ENCODE measurements at places on chromosomes 5 and 9.
A peak's percentile ranks its signal among the peaks of the same experiment; 100 is the strongest.

DNA sequence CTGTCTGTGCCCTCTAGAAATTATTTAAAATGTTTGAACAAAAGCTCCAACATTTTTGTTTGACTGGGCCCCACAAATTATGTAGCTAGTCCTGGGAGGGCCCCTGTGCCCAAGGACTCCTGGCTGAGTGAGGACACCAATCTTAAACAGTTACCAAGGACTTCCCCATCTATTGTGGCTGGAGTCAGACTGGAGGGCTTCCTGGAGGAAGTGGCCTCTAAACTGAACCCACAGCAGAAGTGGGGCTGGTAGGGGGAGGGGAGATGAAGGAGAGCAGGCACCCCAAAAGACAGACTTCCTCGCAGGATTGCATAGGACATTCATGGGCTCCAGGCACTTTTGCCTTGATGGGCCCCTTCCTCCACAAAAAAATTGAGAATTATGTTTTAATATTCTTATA, 8.1 kb downstream of the ADAMTS13 start:
- no peak for DNase-seq

GRCh38 chr5:33601881-33602280, 161.1 kb downstream of the TARS1 start:
- DNase-seq, result no peak

GRCh38 chr5:148397968-148398595, 14.3 kb downstream of the FBXO38 start:
- no peak for DNase-seq

DNA sequence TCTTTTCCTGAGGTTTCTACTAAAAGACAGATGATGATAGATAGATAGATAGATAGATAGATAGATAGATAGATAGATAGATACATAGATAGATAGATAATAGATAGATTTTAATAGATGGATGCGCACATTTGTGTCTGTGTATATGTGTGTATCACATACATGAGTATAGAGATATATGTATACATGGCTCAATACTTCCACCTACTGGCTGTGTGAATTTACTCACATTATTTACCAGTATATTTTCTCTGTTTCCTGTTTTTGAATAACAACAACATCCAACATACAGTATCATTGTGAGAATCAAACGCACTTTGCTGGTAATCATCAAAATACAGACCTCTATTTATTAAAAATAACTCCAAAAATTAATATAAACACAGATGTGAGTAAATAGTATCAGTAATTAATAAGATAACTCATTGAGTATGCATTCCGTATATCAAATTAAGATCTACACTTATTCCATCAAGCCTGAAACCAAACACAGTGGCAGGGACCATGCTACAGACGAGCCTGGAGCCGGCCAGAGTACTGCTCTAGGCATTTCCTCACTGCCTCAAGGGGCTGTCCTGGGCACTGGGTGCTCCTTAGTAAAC, 338.0 kb downstream of the SEMA5A start:
- DNase-seq, result no peak

DNA sequence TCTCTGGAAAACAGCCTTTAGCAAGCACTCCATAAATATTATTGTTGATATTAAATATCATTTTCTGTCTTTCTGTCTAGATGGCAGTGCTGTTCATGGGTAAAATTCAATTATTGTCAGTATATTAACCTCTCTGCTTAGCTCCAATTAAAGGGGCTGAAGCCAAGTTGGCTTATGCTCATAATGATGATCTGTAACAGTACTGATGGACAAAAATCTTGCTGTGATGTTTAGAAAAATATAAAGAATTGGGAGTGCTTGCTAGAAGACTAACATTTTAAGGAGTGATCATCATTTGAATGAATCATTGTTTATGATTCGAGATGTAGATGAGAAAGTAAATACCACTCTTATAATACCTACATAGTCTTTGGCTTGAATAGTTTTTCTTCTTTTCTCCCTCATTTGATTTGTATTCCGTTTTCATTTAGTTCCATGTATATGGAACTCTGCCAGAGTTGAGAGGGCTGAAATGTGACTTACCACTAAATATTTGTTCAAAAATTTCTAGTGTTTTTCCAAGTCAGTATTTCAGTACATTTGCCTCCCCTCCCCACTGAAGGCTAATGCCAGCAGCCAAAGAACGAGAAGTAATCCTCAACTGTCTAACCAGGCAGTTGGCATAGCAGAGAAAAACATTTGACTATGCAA, 538.3 kb downstream of the CSNK1G3 start:
- no peak for DNase-seq

DNA sequence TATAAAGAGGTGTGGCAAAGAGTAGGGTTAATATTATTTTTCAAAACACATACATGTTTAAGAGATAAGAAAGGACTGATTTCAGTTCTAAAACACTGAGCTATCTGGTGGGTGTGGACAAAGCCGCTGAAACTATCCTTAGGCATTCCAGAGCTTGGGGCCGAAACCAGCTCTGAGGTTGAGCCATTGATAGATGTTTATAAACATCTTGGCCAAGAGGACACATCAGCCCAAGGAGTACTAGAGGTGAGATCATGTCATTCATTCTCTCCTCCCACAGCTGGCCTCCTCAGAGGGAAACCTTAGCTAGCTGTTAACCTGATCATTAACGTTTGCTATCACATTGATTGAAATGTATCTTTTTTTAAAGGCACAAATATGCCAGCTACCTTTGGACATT, 89.9 kb downstream of the NLN start:
- DNase-seq, result no peak

DNA sequence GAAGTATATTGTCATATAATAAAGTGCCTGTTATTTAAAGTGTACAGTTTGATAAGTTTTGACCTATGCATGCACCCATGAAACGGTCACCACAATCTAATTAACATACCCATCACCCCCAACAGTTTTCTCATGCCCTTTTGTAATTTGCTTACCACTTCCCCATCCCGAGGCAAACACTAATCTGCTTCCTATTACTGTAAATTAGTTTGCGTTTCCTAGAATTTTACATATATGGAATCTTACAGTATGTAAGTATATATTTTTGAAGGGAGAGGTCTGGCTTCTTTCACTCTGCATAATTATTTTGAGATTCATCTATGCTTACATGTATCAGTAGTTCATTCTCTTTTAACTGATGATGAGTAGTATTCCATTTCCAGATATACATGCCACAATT, 56.5 kb downstream of the AMBP start:
- no peak for DNase-seq

DNA sequence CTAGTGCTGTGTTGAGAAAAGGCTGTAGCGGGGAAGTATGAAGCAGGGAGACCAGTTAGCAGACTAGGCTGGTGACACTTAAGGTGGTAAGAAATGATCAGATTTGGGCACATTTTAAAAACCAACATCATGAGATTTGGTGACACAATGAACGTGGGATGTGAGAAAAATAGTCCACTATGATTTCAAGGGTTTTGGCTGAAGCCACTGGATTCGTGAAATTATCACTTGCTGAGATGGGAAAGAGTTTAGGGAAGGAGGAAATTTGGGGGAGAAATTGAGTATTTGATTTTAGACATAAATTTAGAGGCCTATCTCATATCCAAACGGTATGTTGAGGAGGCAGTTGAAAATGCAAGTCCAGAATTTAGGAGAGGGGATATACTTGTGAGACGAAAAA, 23.1 kb downstream of the SKP2 start:
- no peak for DNase-seq

GRCh38 chr5:124060413-124061067, 548.6 kb downstream of the CSNK1G3 start:
- no peak for DNase-seq

GRCh38 chr9:32571969-32572899, 725 bp downstream of the NDUFB6 start:
- peak; percentile 71 for DNase-seq

DNA sequence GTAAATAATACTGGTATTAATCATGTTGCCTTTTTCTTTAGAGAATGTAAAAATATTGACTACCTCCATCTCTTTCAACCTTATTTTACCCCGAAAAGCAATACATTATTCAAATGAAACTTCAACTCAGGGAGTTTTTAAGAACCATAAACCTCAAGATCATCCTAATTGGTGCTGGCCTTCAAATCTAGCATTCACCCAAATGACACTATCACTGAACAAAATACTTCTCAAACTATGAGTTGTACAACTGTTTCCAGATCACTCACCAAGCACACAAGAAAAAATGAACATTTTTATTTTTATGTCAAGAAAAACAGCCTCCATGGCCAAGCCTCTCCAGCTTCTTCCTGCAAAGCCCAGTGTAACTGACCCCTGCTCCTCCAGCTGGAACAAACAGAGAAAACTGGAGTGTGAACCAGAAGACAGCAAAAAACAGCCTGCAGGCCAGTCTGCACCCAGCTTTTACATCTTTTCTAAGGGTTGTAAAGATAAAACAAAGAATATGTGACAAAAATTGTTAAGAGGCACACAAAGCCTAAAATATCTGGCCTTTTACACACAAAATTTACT, 21.2 kb downstream of the AUH start:
- no peak for DNase-seq

- peak; percentile 52 for DNase-seq
These were observed 70.6 kb downstream of the RXRA start for GRCh38 chr9:134396825-134397224.

- DNase-seq, result peak; percentile 38
These were observed 18.2 kb downstream of the S100Z start for GRCh38 chr5:76867827-76868693.

DNA sequence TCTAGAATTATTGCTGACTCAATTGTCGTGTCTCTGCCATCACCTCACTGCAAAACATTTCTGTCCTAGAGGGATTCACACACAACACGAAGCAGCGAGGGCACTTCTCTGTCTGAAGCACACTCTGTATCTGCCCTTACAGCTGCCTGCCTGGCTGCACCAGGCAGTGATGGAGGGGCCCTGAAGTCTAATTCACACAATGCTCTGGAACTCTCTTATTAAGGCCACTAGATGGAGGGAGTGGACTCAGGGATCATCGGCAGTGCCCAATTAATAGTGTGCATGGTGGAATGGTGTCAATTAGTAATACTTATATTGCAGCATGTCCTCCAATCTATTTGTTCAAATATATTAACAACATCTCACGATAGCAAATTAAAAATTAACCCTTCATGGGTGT, 157.5 kb upstream of the MAP1B start:
- DNase-seq, result no peak

- no peak for DNase-seq
These were observed 99.0 kb downstream of the OLFM1 start for GRCh38 chr9:135186248-135187164.

GRCh38 chr5:33657176-33657575, 216.4 kb downstream of the TARS1 start:
- DNase-seq, result no peak

- DNase-seq, result no peak
These were observed 94.3 kb downstream of the SREK1 start for GRCh38 chr5:66238435-66238834.

- no peak for DNase-seq
These were observed 12.2 kb upstream of the PTCH1 start for GRCh38 chr9:95528908-95529502.

- DNase-seq, result no peak
These were observed 4.1 kb upstream of the CDC20B start for GRCh38 chr5:55177078-55177477.

- DNase-seq, result no peak
These were observed 22.2 kb downstream of the SLC12A7 start for GRCh38 chr5:1089621-1090040.

- DNase-seq, result no peak
These were observed 164.3 kb upstream of the OTULINL start for GRCh38 chr5:14417276-14417730.

DNA sequence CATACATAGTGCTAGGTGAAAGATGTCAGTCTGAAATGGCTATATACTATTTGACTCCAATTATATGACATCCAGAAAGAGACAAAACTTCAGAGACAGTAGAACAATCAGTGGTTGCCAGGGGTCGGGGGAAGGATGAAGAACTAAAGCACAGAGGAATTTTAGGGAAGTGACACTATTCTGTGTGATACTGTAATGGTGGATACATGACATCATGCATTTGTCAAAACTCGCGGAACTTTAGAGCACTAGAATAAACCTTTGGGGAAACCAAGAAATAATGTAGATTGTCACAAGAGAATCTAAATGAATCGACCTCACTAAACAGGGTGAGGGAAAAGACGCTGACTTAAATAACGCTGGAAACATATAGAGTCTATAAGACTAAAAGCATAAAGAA, 107.0 kb upstream of the RETREG1 start:
- DNase-seq, result no peak

DNA sequence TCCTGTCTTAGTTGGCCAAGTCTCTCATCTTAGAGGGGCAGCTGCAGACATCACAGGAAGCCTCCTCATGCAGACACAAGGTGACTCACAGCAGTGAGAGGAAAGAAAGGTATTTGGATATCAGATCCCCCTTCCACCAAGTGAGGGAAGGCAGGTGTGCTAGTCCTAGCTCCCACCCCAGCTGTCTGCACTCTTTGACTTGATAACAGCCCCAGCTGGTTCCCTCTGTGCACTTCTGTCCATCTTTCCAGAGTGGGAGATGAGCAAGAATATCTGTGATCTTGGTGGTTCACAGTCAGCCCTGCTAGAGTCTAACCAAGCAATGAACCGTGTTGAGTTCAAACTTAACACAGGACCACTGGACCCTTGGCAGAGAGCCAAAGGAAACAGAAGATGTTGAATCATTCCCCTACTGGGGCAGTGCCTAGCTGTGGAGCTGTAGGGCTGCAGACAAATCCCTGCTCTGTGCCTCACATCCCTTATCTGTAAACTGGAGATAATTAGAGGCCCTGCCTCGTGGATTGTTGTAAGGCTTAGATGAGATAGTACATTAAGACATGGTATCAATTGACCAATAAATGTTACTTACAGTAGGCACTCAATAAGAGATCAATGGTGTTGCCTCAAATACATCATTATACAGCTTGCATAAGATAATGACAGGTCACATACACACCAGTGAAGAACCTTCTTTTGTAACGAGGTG, 39.1 kb downstream of the SH3RF2 start:
- no peak for DNase-seq

- no peak for DNase-seq
These were observed 22.5 kb upstream of the JAKMIP2 start for GRCh38 chr5:147805030-147805454.

DNA sequence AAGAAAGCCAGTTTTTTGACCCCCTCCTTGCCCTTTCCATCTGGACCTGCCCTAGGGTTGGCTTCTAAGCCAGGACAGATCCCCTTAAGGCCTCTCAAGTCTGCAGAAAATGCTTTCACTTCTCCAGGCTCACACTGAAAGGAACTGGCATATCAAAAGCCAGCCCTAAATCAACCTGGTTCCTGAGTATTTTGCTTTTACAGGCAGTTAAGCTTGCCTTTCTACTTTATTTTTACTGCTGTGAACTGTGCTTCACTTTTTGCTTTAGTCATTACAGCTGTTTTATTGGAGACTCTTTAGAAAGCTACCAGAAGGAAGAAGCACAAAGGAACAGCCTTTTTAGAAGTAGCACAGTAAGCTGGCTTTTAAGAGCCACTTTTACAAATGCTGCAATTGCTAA, 5.0 kb downstream of the TARS1 start:
- DNase-seq, result no peak

DNA sequence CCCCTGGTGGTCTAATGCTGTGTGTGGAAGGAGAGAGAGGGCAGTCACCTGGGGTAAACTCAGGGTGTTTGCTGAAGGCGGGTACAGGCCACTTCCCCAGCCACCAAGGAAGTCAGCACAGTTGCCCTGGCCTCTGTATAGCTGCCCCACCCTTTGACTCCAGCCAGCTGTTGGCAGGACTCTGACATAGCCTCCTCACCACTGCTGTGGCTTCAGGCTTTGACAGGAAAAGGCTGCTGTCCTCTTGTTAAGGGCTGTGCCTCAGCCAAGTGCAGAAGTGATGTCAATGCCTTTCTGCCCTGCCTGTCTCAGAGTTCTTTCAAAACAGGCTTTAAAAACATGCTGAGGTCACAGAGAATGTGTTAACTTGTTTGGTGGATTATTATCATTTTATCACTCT, 487.2 kb upstream of the KLF4 start:
- DNase-seq, result no peak

Measured in T-helper 2 cell treated with Interferon-gamma antibody and Interleukin-4, amounts not matched to agents 5 μg/mL and 100 μg/mL, for 36 hours (primary cell).